Activated CD8-positive, alpha-beta memory T cell treated with anti-CD3 and anti-CD28 coated beads, Interleukin-2, amount 10 ng/mL, durations not matched to agents 7 days and 5 days (primary cell): ENCODE measurements at places on chromosomes 11 and 22.

- no peak for DNase-seq
These were observed 383 bp upstream of the TMEM223 start for GRCh38 chr11:62792202-62792575.

- no peak for DNase-seq
These were observed 77.9 kb downstream of the XRRA1 start for GRCh38 chr11:74871037-74871436.

- DNase-seq, result no peak
These were observed 979 bp downstream of the SMIM38 start for GRCh38 chr11:69156673-69157155.

GRCh38 chr11:3942956-3943497 is 87.6 kb downstream of the STIM1 start:
- DNase-seq, result no peak

DNA sequence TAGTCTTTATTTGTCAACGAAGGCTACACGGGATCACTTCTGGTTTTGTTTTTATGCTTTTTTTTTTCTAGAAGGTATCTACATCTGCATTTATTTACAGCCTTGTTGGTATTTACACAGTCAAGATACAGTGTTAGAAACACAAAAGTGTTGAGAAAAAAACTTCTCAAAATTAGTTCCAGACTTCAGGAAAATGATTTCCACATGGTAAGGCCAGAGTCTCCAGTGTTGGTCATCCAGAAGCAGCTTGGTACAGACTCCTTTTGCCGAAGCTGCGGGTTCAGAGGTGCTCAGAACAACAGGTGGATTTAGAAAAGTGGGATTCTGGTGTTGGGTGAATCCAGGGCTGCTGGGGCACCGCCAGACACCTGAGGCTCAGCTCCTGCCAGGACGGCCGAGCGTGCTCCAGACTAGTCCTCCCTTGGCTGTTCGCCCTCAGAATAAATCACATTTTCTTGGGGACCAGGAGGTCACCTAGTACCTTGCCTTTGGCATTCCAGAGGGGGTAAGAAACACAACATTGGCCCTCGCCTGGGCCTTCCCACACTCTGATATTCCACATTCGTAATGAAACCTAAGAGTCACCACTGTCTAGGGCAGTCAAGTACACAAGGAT is 78.7 kb upstream of the NARS2 start:
- DNase-seq, result peak; percentile 15

DNA sequence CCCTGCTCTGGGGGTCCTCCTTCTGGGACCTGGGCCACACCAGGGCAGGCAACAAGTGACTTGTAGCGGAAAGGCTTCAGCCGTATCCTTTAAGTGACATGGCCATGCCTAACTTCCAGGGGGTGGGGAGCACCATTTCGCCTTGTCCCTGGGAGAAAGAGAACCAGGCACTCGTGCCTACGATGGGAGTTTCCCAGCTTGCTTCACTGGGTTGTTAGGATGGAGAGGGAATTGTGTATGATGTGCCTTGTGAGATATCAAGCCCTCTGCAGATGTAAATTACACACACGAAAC is 151.4 kb downstream of the CACNA1I start:
- DNase-seq, result no peak

- DNase-seq, result no peak
These were observed 27.7 kb upstream of the APOL5 start for GRCh38 chr22:35690001-35690400.

DNA sequence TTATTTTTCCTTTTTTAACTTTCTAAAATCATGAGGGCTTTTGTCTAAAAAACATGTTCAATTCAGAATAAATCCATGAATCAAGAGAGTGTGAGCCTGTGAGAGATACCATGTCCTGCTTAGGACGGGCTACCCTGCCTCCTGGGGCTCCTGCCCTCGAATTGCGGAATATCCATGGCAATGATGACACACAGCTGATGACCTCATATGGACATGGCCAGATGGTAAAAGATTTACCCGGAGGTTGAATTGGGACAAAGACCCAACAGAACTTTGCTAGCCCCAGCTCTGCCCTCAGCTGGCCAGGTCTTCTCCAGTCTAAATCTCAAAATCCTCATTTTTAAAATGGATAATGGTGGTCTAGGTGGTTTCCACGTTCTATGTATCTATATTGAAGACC is 538.1 kb upstream of the API5 start:
- no peak for DNase-seq

DNA sequence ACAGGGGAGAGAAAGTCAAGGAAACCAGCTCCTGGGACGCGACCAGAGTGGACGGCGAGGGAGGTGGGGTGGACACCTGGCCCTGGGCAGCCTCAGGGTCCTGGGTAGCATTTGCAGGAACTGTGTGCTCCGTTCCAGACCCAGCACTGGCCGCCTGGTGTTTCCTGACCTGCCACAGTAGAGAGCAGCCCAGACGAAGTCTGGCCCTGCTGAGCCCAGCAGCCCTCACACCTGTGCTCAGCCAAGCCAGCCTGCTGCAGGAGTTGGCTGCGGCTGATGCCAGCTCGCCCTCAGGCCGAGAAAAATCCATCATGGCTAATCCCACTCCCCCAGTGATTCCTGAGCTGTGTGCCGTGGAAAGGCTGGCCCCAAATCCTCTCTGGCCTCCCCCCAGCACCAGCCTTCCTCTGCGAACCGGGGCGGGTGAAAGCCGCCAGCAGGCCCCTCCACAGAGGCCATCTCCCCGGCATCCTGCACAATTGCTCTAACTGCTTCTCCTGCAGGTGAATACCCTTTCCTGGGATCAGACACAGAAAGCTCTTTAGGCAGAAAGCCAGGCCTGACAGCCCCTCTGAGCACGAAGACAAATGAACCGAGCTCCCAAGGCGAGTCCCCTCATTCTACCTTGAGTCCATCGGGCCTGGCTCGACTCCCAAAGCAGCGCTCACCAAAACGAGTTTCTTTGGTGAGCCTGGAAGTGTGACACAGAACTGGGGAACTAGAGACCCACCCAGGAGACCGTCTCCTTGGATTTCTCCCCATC is 88.6 kb downstream of the RTL6 start:
- DNase-seq, result no peak

DNA sequence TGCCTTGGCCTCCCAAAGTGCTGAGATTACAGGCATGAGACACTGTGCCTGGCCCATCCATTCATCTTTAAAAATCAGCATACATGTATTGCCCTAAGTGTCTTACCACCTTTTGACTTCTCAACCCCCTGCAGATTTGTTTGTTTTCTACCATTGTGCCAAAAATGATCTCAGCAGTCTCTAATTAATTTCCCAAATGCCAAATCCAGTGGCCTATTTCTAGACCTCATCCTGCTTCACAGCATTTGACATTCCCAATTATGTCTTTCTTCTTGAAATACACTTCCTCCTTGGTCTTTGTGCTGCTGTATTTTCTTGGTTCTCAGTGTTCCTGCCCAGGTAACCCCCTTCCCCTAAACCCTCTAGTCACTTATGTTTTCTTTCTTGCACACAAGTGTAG is 46.0 kb upstream of the GRAMD1B start:
- DNase-seq, result no peak

- no peak for DNase-seq
These were observed 728.0 kb upstream of the TENM4 start for GRCh38 chr11:80168796-80169195.

DNA sequence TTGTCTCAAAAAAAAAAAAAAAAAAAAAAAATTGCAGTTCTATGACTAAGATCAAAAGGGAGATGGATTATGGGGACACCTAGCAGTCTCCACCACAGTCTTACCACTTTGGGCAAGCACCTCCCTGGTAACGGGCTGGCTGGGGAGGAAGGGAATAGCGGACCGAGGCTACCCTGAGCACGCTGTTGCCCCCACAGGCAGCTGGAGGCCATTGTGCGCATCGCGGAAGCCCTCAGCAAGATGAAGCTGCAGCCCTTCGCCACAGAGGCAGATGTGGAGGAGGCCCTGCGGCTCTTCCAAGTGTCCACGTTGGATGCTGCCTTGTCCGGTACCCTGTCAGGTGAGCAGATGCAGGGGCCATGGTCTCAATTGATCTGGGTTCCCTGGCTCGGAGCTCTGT is 21.2 kb downstream of the MCM5 start:
- no peak for DNase-seq

- no peak for DNase-seq
These were observed 124.2 kb upstream of the SEZ6L start for GRCh38 chr22:26045051-26045450.

GRCh38 chr22:23275751-23276150 is 95.4 kb downstream of the BCR start:
- no peak for DNase-seq

DNA sequence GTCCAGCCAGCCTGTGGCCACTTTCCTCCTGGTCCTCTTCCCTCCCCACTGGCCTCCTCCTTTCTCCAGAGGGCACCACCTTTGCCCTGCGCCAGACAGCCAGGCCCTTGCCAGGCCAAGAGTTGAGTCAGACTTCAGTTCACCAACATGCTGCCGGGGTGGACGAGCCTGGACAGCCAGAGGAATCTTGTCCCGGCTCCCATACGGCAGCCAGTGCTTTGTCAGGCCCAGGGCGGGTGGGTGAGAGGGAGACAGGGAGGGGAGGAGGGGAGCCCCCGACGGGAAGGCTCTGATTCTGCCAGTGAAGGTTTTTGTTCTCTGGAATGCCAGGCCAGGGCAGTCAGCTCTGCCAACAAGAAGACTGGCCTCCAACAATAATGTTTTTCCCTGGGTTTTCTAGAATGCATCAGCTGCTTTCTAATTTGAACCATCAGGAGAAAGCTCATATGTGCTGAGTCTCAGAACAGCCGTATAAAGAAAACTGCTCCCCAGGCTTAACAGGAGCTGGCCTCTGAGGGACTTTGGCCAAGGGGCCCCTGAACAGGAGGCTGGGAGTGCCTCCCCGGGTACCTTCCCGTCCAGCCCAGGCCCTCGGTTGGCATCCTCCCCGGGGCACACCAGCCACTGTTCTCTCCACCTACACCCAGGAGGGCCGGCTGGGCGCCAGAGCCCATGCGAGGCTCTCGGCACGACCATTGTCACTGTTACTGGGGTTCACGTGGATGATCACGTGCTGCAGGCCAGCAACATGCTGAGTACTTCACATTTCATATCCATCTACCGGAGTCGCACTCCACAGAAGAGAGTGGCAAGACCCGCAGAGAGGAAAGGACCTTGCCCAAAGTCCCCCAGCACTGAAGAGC is 28.6 kb downstream of the LIF start:
- no peak for DNase-seq

DNA sequence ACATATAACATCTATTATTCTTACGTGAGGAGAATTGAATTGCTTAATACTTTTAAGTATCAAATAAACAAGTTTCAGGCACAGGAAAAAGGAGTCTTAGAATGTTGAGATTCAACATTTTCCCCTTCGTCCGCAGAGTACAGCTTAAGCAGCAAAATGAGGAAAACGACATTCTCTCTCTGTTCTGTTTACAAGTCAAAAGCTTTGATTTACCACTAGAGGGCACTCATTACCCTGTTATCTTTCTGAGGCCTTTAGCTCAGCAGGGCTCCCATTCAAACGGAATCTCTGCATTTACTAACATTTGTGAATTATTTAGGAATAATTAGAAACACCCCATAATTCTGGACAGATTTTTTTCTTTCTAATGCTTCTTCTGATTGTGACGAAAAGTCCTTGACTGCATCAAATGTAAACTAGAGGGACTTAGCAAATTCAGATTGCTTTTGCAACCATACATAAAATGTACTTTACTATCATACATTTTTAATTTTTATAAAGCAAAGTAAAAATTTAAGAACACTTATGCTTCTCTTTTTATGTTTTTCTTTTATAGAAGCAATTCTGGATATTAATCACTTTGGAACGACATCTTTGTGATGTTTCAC is 75.0 kb downstream of the JRKL start:
- no peak for DNase-seq

GRCh38 chr11:81874635-81875034 is 859.0 kb downstream of the FAM181B start:
- peak; percentile 68 for DNase-seq

GRCh38 chr11:128328955-128329551 is 258.3 kb downstream of the ETS1 start:
- no peak for DNase-seq

GRCh38 chr11:2129699-2130366 is 9.4 kb downstream of the IGF2 start:
- DNase-seq, result no peak

- DNase-seq, result no peak
These were observed 684.9 kb downstream of the NTM start for GRCh38 chr11:132055296-132055695.

GRCh38 chr11:97502201-97502600 is 1112.4 kb downstream of the JRKL start:
- DNase-seq, result no peak

DNA sequence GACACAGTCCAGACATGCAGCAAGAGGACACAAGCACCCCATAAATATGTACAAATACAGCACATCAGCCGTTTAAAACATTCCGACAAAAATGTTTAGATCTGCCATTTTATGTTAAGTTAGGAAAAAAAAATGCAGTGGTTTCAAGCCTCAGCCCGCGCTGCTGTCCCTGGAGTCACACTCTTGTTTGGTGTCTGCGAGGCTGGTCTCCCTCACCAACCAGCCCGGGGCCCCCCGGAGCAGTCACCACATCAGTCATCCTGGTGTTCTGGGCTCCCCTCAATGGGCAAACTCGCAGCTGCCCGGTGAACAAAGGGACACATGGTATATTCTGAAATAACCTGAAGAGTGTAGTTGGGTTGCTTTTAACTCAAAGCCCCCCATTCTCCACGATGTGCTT is 1022.2 kb downstream of the BRD1 start:
- DNase-seq, result no peak

DNA sequence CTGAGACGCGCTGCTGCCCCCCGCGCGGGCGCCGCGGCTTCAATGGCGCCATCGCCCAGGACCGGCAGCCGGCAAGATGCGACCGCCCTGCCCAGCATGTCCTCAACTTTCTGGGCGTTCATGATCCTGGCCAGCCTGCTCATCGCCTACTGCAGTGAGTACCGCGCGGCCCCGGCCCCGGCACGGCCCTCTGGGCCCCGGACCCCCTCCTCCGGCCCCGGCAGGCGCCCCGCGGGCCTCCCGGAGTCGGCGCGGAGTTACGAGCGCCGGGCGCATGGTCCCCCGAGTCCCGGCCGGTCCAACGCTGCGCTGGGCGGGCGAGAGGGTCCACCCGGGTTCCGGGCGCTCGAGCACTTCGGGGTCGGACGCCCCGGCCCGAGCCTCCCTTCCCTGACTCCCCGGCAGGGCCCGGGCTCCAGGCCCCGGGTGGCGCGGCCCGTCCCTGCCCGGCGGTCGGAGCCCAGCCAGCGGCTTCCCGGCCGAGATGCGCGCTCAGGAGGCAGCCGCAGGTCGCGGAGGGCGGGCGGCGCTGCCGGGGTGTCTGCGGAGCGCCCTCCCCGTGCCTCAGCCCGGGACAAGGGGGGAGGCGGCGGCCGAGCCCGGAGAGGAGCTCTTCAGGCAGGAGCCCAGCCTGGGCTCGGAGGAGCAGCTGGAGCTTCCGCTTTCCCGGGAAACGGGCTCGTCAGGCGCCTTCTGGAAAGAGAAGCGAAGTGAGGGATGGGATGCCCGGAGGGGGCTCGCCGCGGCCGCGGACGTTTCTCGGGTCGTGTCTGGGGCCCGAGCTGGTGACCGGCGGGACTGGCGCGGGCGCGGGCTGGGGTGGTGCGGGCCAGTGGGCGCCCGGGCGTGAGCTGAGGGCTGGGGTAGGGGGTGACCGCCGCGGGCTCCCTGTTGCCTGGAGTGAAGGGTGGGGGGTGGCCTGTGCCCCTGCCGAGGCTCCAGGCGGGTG is 1337.8 kb downstream of the BRD1 start:
- no peak for DNase-seq

GRCh38 chr11:69122326-69122629 is 33.5 kb upstream of the SMIM38 start:
- no peak for DNase-seq
